ENCODE measurements at places on chromosomes 2 and 18.

DNA sequence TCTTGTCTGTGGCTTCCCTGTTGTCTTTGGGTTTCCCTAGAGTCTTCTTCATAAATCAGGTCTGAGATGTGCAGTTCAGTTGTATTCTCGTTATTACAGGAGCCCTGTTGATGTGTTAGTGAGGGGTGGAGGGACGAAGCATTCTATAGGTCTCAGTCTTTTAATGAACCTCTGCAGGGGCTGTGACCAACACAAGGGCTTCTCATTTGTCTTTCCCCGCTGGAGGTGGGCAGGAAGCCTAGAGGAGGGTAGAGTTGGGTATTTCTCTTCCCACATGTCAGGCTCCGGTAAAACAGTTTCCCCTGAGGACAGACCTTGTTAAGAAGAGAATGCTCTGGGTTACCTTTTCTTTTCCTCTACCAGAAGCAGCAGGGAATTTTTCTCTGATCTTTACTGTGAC lies 31.2 kb downstream of the PROC start:
- DNase-seq, result peak; percentile 13

GRCh38 chr2:12896318-12896982 lies 179.7 kb downstream of the TRIB2 start:
- no peak for DNase-seq

DNA sequence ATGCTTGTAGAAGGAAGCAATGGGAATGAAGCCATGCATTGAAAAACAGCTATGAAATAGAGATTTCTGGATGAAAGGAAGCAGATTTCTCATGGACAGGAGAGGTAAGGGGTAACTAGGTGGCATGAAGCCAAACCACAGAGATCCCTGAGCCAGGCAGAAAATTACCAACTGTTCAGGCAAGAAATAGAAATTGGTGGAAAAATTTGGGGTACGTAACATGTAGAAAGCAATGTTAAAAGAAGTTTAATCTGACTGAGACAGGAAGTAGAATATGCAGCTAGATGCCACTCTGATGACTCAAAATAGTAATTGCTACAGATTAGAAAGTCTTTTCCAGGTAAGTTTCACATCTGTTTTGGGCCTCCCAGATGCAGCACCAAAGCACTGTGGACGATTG lies 928.5 kb upstream of the CELF4 start:
- DNase-seq, result no peak

DNA sequence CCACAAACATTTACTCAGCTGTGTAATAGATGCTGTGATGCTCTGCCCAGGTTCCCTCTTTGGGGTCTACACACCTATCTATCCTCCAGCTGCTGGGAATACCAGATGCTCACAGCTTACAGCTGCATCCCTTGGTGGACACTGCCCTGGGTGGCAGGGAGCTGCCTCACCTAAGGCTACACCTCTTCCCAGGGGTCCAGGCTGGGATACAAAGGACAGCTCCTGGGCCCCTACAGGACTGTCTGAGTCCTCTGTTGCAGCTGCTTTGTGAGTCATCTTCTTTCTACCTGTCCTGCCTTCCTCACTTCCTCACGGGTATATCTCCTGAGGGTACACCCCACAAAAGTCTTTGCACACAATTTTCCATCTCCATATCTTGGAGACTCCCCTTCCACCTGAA lies 27.6 kb downstream of the THNSL2 start:
- DNase-seq, result no peak

DNA sequence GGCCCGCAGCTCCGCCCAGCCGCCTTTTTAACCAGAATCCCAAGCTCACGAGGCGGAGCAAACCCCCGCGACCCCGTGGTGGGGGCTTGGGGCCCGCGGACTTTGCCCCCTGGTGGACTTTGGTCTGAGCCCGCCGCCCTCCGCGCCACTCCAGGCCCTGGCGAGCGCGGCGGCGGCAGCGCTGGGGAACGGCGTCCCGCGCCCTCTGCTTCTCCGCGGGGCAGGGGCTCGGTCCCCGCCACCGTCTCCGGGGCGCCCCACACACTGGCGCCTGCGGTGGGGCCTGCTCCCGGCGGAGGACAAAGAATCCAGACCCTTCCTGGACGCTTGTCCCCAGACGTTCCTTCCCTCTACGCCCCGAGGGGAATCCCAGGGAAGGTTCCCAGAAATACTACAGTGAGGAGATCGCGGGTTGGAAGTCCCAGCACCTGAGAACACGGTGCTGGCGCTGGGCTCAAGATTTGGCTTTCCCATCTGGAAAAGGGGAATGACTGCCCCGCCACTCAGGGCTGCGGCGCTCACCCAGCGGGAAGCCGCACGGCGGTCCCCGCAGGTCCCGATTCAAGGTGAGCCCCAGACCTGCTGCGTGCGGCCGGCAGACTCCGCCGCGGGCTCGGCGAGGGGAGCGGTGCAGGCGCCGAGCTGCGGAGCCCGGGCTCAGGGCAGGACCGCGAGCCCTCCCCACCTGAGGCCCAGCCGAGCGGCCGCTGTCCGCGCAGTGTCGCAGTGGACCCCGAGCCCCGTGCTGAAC lies at the start of gene HAAO:
HAAO (minus strand) TSS at position 1 of the 751 bp plus-strand sequence. CDS start 47 bp downstream, outside the sequence.
- DNase-seq, result no peak

- no peak for DNase-seq
Observed at GRCh38 chr18:10086458-10087210, 172.8 kb downstream of the VAPA start.

DNA sequence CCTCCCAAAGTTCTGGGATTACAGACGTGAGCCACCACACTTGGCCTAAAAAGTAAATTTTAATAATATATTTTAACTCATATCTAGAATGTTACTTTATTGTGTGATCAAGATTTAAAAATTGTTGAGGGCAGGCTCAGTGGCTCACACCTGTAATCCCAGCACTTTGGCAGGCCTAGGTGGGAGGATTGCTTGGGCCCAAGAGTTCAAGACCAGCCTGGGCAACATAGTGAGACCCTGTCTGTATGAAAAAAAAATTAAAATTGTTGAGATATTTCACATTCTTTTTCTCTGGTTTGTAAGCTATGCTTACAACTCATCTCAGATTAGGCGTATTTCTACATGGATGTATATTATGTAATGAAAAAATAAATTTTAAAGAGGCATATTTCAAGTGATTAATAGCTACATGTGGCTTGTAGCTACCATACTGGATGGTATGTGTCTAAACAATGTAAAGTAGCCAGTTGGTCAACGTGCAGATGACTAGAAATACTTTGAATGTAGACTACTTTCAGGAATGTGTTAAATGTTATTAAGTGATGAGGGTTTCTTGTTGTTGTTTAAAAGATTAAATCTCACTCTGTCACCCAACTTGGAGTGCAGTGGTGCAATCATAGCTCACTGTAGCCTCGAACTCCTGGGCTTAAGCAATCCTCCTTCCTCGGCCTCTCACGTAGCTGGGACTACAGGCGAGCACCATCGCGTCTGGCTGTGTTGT lies 5.9 kb downstream of the RAB10 start:
- DNase-seq, result no peak

- no peak for DNase-seq
Observed at GRCh38 chr2:216873573-216873972, 13.7 kb upstream of the TNP1 start.

DNA sequence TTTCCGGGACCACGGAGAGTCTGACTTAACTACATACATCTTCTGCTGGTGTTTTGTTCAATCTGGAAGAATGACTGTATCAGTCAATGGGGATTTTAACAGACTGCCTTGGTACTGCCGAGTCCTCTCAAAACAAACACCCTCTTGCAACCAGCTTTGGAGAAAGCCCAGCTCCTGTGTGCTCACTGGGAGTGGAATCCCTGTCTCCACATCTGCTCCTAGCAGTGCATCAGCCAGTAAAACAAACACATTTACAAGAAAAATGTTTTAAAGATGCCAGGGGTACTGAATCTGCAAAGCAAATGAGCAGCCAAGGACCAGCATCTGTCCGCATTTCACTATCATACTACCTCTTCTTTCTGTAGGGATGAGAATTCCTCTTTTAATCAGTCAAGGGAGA lies 23.1 kb downstream of the ICOS start:
- no peak for DNase-seq

Measured in NCI-H1930 (cell line).